Left lobe of liver (tissue), 2 donors: ENCODE measurements at places on chromosomes 2 and 18.

- DNase-seq, result no peak
These were observed 742 bp upstream of the SOS1 start for GRCh38 chr2:39121523-39122063.

DNA sequence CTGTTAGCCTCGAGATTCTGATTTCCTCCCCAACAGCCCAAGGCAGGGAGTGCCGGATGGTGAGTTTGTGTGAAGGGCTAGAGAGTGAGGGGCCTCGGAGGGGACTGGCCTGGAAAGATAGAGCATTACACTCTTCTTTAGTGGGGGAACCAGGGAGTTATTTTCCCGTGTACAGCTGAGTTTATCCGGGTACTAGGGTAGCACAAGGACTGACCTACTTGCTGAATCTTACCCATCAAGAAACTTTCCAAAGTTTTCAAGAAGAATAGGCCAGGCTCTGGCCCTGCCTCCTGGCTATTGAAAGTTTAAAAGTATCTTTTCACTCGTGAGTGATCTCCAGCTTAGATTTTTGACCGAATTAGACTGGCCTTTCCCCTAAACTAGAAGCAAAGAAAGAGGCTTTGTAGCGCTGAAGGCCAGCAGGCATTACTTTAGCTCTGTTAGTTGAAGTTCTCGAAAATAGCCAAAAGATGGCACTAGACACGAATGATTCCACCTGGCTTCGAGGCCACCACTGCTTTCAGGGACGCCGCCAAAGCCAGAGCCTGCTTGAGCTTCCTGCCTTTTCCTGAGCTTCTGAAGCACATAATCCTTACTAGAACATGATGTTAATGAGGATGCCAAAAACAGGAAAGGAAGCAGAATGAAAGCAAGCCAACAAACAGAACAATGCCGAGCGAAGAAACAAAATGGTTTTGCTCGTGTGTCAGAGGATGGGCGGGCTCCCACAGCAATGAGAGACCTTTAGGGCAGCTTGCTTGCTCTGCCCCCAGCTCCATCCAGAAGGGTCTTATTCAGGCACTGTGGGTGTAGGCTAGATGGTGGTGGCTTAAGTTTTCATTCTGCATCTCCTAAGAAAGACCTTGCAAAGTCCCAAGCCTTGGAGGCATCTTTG, 55.8 kb downstream of the TSN start:
- peak; percentile 53 for DNase-seq

GRCh38 chr2:202690321-202690900, 55.6 kb downstream of the FAM117B start:
- DNase-seq, result no peak

DNA sequence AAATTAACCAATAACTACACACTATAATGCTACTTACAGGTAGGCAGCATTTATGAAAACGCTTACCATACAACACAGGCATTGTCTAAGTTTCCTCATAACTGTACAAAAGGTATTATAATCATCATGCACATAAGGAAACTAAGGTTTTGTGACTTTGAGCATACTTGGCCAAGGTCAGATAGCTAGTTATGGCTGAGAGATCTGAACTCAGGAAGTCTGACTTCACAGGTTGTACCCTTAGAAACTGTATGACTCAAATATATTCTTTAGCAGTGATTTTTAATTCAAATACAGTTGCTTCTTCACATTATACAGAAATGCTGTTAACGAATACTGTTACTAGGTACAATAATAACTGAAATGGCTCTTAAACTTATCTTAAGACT, 89.3 kb downstream of the TRIP12 start:
- DNase-seq, result no peak

DNA sequence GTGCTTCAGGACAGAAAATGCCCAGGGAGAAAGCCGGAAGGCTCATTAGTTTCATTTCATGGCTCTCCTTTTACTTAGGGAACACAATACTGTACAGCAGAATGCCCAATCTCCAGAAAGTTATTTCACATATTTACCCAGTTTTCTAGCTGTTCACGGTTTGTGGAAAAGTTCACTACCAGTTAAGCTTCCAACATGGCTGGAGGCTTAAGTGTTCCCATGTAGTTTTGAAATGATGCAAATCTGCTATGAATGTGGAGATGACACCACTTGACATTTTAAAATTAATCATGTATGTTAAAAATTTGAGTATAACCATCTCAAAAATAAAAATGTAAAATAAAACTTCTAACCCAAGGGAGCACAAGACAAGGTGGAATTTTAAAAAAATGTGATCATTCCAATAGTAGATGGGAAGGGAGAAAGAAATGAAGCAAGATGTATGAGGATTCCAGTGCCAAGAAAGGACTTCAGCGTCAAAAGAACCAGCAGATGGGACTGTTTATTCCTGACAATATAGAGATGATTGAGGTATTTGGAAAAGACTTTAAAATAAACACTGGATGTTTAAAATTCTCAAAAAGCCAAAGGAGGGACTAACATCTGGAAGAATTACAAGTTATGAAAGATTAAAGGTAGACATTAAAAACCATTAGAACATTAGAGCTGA, 60.9 kb upstream of the OSR1 start:
- DNase-seq, result no peak

- no peak for DNase-seq
These were observed 79.1 kb upstream of the KLHL14 start for GRCh38 chr18:32851936-32852335.

DNA sequence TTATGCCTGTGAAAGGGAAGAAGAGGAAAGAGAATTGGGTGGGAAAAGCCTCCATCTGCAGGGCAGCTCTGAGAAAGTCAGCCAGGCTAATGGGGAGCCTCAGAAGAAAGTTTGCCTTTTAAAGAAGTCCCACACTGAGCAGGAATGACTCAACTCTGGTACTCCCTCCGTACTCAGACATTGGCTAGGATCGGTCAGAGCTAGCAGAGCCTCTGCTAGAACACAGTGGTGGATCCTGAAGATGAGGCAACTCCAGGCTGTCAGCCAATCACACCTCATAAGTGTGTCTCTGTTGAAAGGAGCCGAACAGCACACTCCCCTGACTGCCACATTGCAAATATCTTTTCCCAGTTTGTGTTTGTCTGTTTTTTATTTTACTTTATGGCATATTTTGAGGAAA, 96.9 kb downstream of the HNRNPLL start:
- DNase-seq, result peak; percentile 63

- DNase-seq, result no peak
These were observed 1855.7 kb upstream of the CELF4 start for GRCh38 chr18:39421276-39421675.

GRCh38 chr18:70190529-70190928, 15.0 kb downstream of the RTTN start:
- no peak for DNase-seq

DNA sequence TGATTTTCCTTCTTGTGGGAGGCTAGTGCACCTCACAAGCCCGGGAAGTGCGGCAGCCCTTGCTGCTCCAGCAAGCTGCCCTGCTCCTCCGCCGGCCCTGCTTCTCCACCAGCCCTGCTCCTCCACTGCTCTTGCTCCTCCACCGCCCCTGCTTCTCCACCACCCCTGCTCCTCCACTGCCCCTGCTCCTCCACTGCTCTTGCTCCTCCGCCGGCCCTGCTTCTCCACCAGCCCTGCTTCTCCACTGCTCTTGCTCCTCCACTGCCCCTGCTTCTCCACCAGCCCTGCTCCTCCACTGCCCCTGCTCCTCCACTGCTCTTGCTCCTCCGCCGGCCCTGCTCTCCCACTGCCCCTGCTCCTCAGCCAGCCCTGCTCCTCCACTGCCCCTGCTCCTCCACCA, 95.6 kb downstream of the NDUFA10 start:
- peak; percentile 35 for DNase-seq

GRCh38 chr2:237614151-237614720, 13.2 kb upstream of the LRRFIP1 start:
- DNase-seq, result no peak

- DNase-seq, result no peak
These were observed 27.1 kb upstream of the ICOS start for GRCh38 chr2:203909261-203909967.

DNA sequence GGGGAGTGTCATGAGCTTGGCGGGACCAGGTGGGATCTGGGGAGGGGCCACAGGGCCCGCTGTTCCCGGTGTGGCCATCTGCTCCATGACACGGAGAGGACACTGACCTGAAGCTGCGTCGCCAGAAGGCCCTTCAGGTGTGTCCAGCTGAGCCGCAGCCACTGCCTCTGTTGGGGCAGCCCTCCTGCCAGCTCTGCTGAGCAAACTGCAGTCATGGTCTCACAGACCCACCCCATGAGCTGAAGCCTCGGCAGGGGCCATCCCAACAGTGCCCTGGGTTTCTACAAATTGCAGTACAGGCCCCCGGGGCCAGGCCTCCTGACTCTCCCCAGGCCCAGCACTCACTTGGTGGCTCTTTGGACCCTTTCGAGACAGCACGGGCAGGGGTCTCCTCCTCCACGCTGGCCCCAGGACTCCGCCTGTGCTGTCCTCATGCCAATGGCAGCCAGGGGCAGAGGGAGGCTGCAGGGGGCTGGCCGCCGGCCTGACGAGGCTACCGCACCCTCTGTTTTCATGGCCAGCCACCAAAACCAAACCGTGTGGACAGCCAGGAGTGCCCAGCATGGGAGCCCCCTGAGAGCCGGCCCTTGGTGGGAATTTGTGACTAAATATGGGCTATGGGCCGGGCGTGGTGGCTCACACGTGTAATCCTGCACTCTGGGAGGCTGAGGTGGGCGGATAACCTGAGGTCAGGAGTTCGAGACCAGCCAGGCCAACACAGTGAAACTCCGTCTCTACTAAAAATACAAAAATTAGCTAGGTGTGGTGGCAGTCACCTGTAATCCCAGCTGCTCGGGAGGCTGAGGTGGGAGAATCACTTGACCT, 175.2 kb upstream of the SALL3 start:
- DNase-seq, result no peak

- DNase-seq, result peak; percentile 98
These were observed at the start of gene TMEM17 for GRCh38 chr2:62505750-62506420. Gene TMEM17, minus strand, starts transcription at chr2:62506195. Its CDS starts 66 bp downstream, at chr2:62506129.

DNA sequence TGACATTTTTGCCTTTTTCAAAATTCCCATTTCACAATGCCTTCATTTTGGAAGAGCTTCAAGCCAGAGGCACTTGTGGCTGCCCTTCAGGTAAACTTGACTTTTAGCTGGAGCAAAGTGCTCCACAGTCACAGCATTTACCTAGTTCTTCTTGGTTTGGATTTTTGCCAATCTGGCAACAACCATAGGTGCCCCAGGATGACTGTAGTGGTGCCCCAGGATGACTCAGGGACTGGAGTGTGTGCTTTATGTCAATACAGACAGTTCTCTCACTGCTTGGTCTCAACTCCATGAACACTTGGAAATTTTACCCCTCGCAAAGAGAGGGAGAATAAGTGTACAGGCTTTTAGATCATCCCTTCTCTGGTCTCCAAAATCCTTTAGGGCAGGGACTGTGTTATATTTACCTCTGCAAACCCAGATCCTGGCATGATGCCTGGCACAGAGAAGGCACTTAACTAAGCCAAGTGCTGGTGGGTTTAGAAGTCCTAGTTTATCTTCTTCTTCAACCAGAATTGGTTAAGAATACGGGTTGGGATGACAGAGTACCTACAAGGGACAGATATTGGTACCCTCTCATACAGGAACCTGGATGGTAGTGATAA, 15.3 kb upstream of the PTPN4 start:
- DNase-seq, result no peak

DNA sequence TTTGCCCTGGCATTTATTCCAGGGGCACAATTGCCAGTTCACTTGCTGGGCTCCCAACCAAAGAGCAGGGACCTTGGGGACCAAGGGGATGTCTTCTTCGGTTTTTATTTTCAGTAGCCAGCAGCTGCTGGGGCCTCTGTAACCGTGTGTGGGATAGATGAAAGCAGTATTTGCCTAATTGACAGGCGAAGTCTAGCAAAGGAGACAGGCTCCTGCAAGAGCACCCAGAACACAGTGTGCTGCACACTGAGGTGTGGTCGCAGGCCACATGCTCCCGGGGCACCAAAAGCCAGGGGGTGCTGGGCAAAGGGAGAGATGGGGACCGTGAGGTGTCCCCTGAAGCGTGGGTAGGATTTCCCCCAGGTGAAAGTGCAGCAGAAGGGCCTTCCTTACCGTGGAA, 5.3 kb downstream of the SAG start:
- no peak for DNase-seq
